SK-MEL-5 (cell line): ENCODE measurements at places on chromosomes 2 and 18. TPM values are rescaled to one million over a fixed set of nuclear protein-coding genes. Genes with fewer than 3 reads are reported as not detected.
A peak's percentile ranks its signal among the peaks of the same experiment; 100 is the strongest.

Gene GREB1L
- 0.50 and 1.9 TPM in 2 replicates for total RNA-seq

Gene COX7A2L
- 412 and 442 TPM in 2 replicates for total RNA-seq

Gene OR6B2
- total RNA-seq: not detected in 2 replicates

Gene DYNAP
- not detected in 2 replicates for total RNA-seq

Gene FLACC1
- total RNA-seq: 0.85 and 2.4 TPM in 2 replicates

Gene NT5DC4
- total RNA-seq: 0.13 TPM in 1 of 2 replicates, not detected in the other

Gene RNF125
- 41.4 and 53.3 TPM in 2 replicates for total RNA-seq

Gene SP9
- 0.11 and 0.13 TPM in 2 replicates for total RNA-seq

Gene CNTNAP5
- total RNA-seq: not detected in 2 replicates

Gene SCLY
- total RNA-seq: 64.8 and 71.6 TPM in 2 replicates

DNA sequence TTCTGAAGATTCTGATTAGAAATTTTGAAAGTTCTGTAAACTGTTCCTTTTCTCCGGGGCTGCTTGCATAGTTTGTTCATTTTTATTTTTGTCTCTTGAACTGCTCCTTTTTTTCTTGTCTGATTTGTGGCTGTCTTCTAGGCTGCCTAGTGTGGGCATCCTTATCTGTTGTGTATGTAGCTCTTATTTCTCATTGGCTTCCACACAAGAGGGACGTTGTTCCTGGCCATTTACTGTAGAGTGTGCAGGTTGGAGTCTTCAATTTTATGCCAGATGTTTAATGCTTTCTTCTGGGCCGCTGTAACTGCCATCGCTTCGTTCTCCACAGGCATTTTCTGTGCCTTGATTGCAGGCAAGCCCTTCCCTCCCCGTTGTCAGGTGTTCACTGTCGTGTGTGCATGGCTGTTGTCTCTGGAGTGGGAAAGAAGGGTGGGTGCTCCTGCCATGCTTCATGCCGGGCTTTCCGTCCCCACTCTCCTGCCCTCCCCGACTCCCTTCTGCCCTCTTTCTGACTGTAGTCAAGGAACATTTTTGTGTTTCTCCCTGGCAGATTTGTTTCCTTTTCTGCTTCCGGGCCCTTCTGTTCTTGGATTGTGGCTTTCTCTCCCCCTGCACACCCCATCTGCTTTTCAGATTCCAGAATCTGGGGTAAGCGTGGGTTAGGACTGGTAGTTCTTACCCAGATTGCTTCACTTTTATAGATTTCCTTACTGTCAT is 15.5 kb downstream of the CEP192 start:
- DNase-seq: no peak

- peak; percentile 5 for DNase-seq
Observed at GRCh38 chr2:219542931-219543595, 546 bp downstream of the CHPF start.

DNA sequence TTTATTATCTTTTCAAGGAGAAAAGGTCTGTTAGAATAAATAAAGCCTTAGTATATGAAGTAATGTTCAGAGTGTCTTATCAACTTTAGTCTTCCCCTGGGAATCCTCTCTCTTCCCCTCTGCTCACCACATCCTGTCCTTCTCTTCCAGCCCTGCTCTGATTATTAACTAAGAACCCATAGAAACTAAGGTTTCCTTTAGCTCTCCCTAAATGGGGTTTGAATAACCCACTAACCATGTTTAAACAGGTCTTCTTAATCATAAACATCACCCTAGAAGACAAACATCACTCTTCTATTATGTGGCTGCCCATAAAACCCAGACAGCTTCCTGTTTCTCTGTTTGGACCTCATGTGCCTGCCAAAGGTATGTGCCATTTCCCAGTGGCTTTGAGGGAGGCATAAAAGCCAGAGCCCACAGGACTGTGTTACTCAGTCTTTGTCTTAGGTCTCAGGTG is 50.1 kb downstream of the SLC14A1 start:
- DNase-seq: peak; percentile 10

GRCh38 chr2:103743195-103743594 is 981.4 kb downstream of the TMEM182 start:
- DNase-seq: no peak

GRCh38 chr18:64132871-64133270 is 16.0 kb downstream of the LINC00305 start:
- DNase-seq: no peak

- DNase-seq: no peak
Observed at GRCh38 chr18:36527740-36528455, 230.4 kb downstream of the FHOD3 start.

- DNase-seq: no peak
Observed at GRCh38 chr2:158460632-158461297, 4.0 kb downstream of the PKP4 start.

- DNase-seq: no peak
Observed at GRCh38 chr18:3074087-3074486, 61.1 kb upstream of the LPIN2 start.

GRCh38 chr2:187529977-187530721 is 24.1 kb downstream of the TFPI start:
- DNase-seq: no peak

- DNase-seq: no peak
Observed at GRCh38 chr2:181697126-181697525, 16.8 kb upstream of the NEUROD1 start.

DNA sequence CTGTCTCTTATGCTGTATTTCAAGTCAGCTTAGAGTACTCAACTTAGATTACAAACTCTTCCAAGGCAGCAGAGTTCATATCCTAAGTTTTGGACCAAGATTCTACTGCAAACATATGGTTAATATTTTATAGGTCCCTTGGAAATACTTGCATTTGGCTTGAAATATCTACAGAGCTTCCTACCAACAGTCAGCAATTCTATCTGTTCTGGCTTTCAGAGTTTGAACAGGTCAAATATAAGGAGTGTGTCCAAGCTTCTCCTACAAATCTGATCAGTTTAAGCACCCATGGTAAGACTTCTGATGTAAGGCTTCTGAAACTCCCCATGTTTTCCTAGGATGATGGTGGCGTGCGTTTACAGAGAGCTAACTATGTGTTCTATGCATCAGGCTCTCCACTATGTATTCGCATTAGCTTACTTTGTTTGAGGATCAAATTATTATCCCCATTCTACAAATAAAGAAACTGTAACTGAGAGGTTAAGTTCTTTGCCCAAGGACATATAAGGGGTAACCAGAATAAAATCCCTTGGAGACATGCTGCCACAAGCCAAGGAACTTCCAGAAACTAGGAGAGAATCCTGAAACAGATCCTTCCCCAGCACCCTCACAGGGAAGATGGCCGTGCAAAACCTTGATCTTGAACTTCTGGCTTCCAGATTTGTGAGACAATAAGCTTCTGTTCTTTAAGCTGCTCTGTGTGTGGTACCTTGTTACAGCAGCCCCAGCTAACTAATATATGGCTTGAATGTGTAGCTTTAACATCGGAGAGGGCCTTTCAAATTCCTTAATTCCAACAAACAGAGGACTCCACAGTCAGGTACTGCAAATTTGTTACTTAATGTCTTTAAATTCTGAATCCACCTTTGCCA is 55.1 kb downstream of the ATP8B1 start:
- peak; percentile 30 for DNase-seq

GRCh38 chr18:8386669-8387380 is 222.4 kb upstream of the RAB12 start:
- DNase-seq: no peak

DNA sequence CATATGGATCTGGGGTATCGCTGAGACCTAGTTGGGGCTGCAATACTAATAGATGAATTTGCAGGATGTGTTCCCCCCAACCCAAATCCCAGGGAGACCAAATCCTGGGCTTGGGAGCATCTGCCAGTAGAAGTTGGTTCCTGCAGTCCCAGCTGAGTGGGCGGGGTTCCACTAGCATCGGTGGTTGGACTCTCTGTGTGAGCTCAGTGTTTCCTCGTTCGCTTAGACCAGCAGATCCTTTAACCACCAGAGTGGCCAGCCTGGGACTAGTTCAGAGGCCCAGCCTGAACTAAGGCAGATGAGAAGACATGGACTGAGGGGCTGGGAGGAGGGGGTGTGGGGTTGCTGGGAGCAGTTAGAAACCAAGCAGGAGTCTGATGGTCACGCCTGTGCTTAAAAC is 40.7 kb downstream of the PCARE start:
- DNase-seq: no peak

DNA sequence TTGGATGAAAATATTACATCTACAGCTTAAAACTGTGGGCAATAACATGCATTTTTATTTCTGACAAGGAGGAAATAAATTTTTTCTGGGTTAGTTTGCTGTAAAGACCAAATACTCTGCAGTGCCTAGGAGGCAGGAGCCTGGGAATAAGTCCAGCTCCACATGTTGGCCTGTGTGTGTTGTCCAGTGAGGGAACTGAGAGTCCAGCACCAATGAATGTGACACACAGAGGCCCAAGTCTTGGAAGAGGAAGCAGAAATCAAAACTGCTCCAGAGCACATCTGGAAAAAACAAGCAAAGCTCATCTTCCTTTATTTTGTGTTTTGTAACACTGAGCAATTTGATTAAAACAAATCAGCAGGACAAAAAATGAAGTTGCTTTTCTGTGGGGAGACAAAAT is 63.1 kb upstream of the KLHL14 start:
- DNase-seq: no peak

GRCh38 chr18:42459873-42460272 is 504.8 kb downstream of the PIK3C3 start:
- no peak for DNase-seq

DNA sequence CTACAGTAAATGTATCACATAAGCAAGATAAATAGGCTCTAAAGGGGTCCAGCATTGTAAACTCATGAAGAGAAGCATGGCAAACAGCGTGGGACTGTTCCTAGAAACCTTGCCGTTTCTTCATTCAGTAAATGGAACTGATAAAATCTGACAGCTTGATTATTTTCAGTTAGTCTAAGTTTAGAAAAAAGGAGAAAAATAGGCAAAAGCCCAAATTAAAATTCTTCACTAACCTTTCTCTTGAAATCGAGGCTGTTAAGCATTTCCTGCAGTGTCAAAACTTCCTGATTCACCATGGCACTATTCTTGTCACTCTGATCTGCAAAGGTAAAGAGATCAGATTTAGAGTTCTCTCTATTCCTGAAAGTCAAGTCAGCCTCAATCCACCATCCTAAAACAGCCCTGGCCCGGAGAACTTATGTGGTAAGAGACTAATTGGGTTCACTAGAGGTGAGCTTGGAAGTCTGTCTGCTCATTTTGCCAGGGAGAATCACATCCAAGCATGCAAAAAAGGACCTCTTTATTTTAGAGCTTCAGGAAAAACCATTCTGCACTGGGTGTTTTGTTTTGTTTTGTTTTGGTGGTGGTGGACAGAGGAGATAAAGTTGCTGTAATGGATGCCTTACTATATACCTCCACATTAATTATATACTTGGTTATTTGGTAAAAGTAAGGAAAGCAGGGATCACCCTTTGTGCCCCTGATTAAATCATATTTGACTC is 52.4 kb upstream of the STAT1 start:
- no peak for DNase-seq

- DNase-seq: no peak
Observed at GRCh38 chr2:191043438-191043837, 29.5 kb upstream of the STAT1 start.

- DNase-seq: no peak
Observed at GRCh38 chr2:18123577-18123976, 245.1 kb downstream of the KCNS3 start.
